Erythroblast (primary cell): ENCODE measurements at places on chromosomes 5 and 9.

- peak; percentile 1 for DNase-seq
Measured at GRCh38 chr5:163339148-163339547, 98.2 kb upstream of the CCNG1 start.

GRCh38 chr5:95216136-95216955 lies 68.5 kb downstream of the MCTP1 start:
- DNase-seq: no peak

DNA sequence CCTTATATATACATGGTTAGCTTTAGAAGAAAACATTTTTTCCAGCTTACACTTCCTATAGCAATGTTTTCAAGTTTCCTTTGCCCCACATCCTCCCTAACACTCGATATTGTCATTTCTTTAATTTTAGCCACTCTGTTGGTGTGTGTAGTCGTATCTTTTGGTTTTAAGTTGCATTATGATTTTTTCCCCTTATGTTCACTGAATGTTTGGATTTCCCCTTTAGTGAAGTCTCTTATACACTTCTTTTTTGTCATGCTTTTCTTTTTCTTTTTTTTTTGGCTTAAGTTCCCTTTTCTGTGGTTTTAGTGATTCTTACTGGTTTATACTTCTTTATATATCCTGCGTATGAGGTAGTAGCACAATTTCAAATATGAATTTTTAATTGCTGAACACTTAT lies 58.8 kb downstream of the KDM4C start:
- DNase-seq: no peak

DNA sequence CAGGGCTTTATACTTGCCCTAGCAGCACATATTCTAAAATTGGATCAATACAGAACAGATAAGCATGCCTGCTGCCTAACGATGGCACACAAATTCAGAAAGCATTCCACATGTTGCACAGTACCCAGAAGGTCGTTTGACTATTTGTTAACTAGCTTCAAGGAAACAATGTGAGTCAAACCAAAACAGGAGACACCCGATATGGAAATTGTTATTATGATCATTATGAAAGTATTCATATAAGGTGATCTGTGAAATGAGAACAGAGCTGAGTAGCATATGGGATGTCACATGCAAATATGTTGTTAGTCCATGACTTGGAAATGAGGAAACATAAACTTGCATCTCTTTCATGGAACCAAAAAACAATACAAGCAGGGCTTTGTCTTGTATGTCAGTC lies 56.3 kb upstream of the BICD2 start:
- no peak for DNase-seq

DNA sequence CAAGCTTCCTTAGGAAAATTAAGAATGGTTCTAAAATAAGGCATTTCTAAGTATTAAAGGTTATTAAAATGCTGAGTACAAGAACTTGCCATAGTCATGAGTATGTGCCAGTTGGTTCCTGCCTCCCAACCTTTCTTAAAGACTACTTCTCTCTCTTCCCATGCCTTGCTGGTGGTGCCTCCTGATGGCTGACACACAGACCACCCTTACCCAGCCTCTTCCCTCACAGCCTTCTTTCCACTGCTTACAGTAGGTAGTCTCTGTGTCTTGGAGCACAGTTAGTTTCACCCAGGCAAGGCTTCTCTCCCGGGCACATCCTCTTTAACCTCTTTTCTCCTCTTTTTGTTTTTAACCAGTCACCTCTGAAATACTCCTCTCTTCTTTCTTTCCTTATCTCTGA lies 20.6 kb upstream of the GPR150 start:
- DNase-seq: peak; percentile 11

- DNase-seq: no peak
Measured at GRCh38 chr5:16480821-16481538, 15.4 kb upstream of the ZNF622 start.

- peak; percentile 66 for DNase-seq
Measured at GRCh38 chr9:71819115-71819739, 50.9 kb upstream of the CEMIP2 start.

DNA sequence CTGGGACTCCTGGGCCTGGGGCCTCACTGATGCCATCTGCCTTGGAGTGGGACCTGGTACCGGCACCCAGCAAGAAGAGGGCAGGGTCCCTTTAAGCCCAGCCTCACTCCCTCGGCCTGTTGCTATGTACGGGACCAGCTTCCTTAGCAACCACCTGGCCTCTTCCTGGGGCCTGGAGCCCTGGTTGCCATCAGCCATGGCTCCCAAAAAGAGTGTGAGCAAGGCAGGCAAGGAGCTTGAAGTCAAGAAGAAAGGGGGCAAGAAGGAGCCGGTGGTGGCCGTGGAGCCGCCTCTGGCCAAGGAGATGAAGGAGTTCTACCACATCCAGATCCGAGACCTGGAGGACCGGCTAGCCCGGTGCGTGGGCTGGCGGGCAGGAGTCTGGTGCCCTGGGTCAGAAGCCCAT lies at the start of gene CFAP157:
TSS of gene CFAP157 (plus strand) at position 153 of the 406 bp plus-strand sequence. CDS start at position 197, 44 bp downstream.
- no peak for DNase-seq

DNA sequence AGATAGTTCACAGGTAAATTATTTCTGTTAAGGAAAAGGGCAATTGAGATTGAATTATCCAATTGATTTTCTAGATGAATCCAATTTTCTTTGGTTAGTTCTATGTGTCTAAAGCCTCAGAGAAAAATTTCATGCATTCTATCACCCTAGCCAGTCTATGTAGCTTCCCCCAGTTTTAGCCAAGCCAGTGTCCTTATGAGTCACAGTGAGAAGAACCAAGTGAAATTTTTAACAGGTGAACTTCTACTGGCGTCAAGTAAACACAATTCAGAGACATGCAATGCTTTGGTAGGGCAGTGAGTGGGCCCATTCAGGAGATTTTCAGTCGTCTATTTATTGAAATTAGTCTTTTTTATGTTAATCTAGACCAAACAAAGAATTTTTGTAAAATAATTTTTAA lies 1077.4 kb upstream of the ARRDC3 start:
- no peak for DNase-seq

DNA sequence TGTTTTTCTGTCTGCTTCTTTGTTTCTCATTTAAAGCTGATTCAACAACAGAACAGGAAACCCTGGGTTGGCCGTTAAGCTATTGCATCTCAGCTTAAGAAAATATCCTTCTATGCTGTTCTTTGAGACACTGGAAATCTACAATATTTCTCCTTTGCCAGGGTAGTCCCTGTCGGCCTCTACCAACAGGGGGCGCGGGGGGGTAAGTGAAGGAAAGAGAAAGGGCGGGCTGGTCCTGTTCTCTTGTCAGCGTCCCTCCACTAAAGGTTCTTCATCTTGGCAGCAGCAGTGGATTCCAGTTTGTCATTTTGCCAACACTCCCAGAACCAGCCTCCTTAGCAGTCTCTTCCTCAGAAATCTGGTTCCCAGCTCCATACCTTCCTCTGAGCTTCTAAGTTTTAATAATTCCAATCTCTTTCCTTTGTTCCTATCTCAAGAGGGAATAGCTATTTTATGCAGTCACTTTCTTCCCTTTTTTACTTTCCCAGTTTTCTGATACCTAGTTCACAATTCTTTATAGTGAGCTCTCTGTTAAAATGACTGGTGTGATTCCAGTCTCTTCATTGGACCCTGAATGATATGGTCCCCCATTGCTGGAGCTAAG lies 222.3 kb downstream of the GLIS3 start:
- peak; percentile 53 for DNase-seq
